Fibroblast of skin of right biceps (primary cell): ENCODE measurements at places on chromosomes 7 and 10.
A peak's percentile ranks its signal among the peaks of the same experiment; 100 is the strongest.

DNA sequence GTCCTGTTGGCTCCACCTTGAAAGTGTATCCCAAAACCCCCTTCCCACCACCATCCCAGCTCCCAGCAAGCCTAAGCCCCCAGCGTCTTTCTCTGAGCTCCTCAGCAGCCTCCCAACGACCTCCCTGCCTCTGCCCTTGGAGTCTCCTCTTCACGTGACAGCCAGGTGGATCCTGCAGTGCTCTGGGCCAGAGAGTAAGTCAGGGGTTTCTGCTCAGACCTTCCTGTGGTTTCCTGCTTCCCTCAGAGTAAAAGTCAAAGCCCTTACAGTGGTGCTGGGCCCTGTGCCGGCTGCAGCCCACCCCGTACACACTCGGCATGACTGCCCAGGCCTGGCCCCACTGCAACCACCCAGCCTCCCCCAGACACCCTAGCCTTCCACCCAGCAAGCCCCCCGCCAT lies 51.9 kb downstream of the OAT start:
- DNase-seq, result no peak

DNA sequence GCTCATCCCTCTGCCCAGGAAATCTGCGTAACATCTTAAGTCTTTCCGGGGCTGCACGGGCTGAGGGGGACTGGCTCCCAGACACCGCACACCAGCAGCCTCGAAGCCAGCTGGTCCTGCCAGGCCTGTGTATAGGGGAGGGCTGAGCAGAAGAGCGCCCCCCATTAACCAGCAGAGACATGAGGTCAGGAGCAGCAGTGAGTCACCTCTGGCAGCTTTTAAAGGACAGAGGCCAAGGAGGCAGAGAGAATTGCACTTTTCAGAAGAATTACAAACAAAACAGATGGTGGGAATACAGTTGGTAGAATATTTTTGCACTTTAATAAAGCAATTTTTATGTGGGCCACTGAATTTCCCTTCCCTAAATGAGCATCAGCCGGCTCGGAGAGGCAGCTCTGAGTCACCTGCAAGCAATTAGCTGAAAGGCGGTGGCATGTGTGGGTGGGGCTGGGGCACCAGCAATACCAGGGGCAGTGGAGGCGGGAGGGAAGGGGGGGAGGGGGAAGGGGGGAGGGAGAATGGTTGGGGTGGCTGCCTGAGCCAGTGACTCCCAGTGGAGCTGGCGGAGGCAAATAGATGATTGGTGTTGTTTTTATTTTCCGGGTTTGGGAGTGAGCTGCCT lies 39.1 kb downstream of the GOLGA7B start:
- DNase-seq, result peak; percentile 59

- DNase-seq, result no peak
Measured at GRCh38 chr10:29295813-29296212, 6.9 kb downstream of the LYZL1 start.

- no peak for DNase-seq
Measured at GRCh38 chr10:24995072-24995471, 20.9 kb downstream of the ENKUR start.

DNA sequence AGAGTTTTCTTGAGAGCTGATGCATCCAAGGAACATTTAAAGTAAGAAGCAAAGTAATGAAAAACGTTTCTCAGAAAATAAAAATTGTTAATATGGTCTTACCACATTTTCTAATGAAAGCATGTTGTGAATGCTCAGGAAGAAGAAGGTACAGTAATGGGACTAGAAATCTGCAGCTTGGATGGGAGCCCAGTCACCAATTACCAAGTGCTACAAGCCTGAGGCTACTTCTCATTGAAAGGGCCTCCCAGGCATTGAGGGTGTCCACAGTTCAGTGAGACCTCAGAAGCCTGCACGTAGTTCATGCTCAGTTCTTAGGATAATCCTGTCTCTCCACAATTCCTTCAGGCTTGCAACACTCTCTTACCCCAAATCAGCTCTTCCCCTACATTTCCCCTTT lies 17.6 kb downstream of the PTN start:
- DNase-seq, result no peak

- DNase-seq, result peak; percentile 18
Measured at GRCh38 chr10:71531485-71532446, 135.0 kb downstream of the CDH23 start.

- peak; percentile 58 for DNase-seq
Measured at GRCh38 chr7:50690541-50691011, 92.1 kb downstream of the GRB10 start.

- DNase-seq, result peak; percentile 80
Measured at GRCh38 chr7:102916426-102916825, 3.6 kb downstream of the LRRC17 start.

GRCh38 chr10:132329565-132330485 lies 2.2 kb upstream of the LRRC27 start:
- DNase-seq, result peak; percentile 66
